ENCODE measurements at places on chromosomes 4 and X. TPM values are rescaled to one million over a fixed set of nuclear protein-coding genes. Genes with fewer than 3 reads are reported as not detected.

AWAT2 gene
- not detected for total RNA-seq

G3BP2 gene
- total RNA-seq: 90.3 TPM

DMRTC1 gene
- not detected for total RNA-seq

ARX gene
- not detected for total RNA-seq

ITIH6 gene
- total RNA-seq: not detected

PRDM8 gene
- total RNA-seq: 6.2 TPM

PAGE4 gene
- total RNA-seq: not detected

TEX13B gene
- total RNA-seq: not detected

TLR2 gene
- 0.35 TPM for total RNA-seq

CXorf65 gene
- total RNA-seq: not detected

MAMLD1 gene
- total RNA-seq: 9.0 TPM

AFM gene
- not detected for total RNA-seq

F11 gene
- total RNA-seq: not detected

All from pericardium fibroblast (primary cell).